ENCODE measurements at places on chromosomes 1 and 21.

DNA sequence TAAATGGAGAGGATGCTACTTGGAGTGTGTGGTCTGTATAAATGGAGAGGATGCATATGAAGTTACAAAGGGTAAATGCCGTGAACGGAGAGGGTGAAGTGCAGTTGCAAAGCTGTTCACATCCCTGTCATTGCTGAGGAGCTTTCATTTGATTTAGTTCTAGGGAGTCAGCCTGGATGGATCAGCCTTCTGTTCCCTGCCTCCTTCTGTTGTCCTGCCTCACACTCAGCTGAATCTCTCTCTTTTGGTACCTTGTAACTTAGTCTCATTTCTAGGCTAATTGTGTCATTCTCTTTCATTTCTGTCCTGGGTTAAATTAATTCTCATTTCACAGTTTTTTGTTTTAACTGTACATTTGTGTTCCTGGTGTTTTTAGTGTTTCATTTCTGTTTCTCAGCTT is 133.2 kb upstream of the COL6A1 start:
- no peak for DNase-seq
- H3K4me1 ChIP-seq = no peaks in the 10 kb centered on the region
- no peak overlapping the region for H3K4me3 ChIP-seq
- no peak overlapping the region for H3K27ac ChIP-seq
- H3K36me3 ChIP-seq = no peaks in the 10 kb centered on the region

- H3K4me1 ChIP-seq = no peaks in the 10 kb centered on the region
- H3K27ac ChIP-seq = no peak overlapping the region
- no peaks in the 10 kb centered on the region for H3K27me3 ChIP-seq
- no peak overlapping the region for H3K4me3 ChIP-seq
- no peaks in the 10 kb centered on the region for H3K36me3 ChIP-seq
Measured at GRCh38 chr1:169048043-169048442, 58.4 kb upstream of the ATP1B1 start.

- no peaks in the 10 kb centered on the region for H3K4me1 ChIP-seq
- no peak for DNase-seq
- H3K4me3 ChIP-seq = no peak overlapping the region
- no peaks in the 10 kb centered on the region for H3K27me3 ChIP-seq
- H3K36me3 ChIP-seq = no peaks in the 10 kb centered on the region
Measured at GRCh38 chr21:24225431-24225830, 1381.8 kb downstream of the MRPL39 start.

- H3K27ac ChIP-seq = no peak overlapping the region
- H3K4me1 ChIP-seq = no peaks in the 10 kb centered on the region
- H3K4me3 ChIP-seq = no peak overlapping the region
- DNase-seq = no peak
Measured at GRCh38 chr1:247540581-247540980, 4.3 kb upstream of the OR2C3 start.

- peaks cover 2% of the 10 kb centered on the region for H3K4me1 ChIP-seq
- H3K27ac ChIP-seq = no peak overlapping the region
Measured at GRCh38 chr1:201767339-201767738, 61.6 kb upstream of the IPO9 start.

GRCh38 chr21:43849532-43850299 is 15.3 kb upstream of the AGPAT3 start:
- H3K4me3 ChIP-seq = no peak overlapping the region
- H3K27ac ChIP-seq = no peak overlapping the region
- DNase-seq = peak; percentile 63
- no peaks in the 10 kb centered on the region for H3K4me1 ChIP-seq
